ENCODE measurements at places on chromosomes 4 and X.

DNA sequence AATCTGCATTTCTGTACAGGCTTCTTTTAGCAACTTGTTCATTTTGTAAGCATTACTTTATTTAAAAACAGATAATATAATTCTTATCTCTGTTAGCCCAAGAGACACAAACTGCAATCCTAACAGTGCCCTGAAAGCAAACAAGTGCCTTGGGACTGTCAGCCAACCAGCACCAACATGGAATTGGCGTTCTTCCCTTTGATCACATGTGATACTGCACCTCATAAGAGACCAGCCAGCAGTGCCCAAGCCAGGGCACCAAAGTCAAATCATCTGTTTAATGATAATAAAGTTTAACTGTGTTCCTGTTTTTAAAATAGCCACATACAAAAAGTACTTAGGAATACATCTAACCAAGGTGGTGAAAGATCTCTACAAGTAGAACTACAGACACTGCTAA, 223.2 kb downstream of the PRDM5 start:
- no peak for DNase-seq

DNA sequence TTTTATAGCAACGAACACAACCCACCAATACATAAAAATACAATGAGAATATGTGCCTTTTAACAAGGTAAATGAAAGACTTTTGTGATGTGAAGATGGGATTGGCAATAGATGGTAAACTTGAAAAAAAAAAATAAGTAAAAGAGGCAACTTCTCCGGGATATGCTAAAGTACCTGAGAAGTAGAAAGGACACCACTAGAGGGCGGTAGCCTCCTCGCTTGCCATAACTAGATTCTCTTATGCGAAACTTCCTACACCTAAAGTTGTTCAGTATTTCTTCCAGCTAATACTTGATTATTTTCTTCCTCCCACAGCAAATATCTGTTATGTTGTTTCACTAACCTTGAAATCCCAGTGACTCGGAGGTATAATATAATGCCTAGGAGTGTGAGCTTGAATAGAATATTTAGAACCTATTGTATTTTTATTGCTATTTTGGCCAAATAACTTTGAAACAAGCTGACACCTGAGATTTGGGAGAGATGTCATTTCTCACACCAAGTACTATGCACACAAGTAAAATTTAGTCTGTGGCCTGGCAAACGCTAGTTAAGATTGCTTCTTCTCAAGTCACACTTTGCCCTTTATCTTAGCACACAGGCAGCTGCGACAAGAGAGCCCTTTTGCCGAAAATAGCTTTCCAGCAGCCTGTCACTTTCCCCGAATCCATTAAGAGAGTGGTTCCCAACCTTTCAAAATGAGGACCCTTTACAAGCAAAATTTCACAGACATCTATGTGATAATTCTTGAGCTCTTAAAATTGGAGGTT, 44.9 kb upstream of the PDLIM5 start:
- peak; percentile 44 for DNase-seq

DNA sequence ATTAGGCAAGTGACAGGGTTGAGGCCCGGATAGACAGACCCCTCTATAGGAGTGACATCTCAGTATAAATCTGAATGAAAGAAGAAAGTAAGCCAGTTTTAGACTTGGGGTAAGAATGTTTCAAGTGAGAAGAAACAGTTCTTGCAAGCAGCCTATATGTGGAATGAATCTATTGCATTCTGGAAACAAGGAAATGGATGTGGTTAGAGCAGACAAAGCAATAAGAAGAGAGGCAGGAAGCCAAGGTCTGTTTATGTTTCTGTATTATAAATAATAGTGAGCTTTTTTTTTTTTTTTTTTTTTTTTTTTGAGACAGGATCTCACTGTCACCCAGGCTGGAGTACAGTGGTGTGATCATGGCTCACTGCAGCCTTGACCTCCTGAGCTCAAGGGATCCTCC, 255.8 kb downstream of the UNC5C start:
- no peak for DNase-seq

- no peak for DNase-seq
Measured at GRCh38 chrX:136215559-136215958, 35.6 kb downstream of the MAP7D3 start.

DNA sequence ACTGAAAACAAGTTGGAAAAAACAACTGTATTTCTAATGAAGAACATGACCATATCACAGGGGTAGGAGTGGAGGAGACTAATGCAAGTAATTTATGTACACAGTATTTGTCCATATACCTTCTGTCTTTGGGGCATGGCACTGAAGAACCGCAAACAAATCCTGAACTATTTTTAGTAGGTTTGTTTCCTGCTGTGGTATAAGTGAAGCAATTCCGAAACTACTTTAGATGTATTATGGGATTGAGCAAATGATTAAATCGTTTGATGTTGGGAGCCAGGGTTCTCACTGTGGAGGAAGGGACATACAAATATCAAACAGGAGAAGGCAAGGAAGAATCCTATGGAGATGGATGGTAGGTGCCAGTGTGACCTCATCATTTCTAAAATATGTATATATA, 18.9 kb upstream of the SH3KBP1 start:
- no peak for DNase-seq

DNA sequence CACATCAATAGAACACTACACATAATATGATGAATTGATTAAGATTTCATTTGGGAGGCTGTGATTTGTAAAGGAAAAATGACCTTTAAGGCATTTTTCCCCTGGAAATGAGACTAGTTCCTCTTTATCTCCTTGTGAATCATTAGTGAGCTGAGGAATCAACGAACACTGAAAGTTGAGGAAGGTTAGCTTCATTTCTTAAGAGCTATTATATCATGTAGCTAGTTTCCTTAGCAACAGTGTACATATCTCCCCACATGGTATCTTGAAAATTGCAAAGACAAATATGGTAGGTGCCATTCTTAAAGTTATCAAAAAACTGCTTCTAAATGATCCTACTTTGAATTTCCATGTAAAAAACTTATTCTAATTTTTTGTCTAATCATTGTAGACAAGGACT, 127.5 kb upstream of the NRK start:
- no peak for DNase-seq

DNA sequence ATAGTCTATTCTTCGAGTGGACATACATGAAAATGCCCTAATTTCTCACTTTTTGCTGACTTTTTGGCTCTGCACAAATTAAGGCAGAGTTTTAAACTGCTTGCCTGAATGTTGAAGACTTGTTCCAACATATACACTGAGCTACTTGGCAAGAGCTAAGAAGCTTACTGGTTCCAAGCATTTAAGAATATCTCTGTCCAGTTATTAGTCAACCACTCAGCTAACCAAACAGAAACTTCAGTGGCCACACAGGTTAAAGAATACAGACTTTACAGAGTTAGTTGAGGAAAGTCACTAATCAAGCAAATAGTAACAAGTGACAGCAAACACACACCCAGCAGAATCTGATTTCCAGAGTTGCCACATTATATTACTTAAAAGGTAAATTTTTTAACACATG, 35.5 kb downstream of the AMER1 start:
- DNase-seq, result no peak

DNA sequence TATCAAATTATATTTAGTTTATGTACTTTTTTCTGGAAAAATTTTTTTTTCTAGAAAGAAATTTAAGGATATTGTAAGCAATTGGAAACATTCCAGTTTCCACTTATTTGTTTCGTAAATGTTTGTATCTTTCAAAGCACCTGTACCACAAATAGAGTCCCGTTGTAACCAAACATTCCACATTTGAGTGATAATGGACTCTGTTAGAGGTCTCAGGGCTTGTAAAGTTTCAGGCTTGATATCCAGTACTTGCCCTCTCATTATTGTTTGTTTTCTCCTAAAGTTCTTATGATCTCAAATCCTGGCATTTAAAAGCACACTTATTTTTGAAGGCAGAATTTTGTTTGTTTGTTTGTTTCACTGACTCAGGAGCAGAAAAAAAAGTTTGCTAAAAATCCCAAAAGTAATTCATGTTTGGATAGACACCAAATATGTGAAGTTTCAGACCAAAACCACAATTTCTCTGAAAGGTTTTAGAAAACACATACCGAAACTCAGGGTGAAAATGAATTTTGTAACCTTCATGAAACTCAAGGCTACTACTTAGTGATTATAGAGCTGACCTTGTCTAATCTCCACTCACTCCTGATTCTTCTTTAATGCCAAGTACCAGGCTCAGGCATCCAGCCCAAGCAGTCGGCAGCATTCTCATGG, 5.7 kb upstream of the TMEM192 start:
- no peak for DNase-seq

GRCh38 chr4:172674811-172675210, 493.8 kb upstream of the GALNT7 start:
- no peak for DNase-seq

DNA sequence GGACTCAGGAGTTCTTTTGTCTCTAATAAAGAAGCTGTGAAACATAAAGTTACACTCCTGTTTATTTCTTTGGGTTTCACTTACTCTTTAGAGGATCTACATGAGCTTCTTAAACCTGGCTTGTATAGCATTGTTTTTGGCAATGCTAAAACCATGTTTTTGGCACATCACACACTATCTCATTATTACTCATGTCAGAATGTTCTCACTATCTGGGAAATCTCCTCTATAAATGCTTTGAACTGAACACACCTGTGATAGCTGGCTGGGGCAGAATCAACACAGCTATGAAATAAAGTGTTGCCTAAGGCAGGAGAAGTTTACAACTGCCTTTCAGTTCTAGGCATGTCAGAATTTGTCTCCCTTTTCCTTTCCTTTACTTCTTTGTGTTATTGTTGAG, 52.6 kb downstream of the SULT1B1 start:
- no peak for DNase-seq

DNA sequence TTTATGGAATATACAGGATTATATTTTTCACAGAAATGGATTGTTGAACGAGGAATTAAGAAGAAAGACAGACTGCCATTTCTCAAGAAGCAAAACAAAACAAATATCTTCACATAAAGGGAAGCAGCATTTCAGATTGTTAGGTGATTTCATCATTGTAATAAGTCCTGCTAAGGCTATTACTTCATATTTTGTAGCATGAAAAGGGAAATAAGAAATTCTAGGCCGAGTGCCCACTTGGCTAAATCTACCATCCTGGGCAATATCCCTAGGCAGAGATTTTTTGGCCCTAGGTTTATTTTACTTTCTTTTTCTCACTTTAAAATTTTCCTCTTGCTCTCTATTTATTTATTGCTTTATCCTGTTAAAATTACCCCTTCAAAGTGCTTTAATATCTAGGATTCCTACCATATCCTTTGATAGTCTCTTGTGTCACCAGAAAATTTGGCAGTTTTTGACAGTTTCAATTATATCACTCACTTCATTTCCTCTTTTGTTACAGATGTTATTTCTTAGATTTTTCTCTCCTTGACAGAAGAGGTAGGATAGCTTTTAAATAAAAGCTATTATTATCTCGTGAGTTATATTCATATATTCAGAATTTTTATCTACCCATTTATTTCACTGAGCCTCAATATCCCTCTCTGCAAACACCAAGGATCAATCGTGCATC, 142.3 kb downstream of the PDGFC start:
- no peak for DNase-seq

- DNase-seq, result no peak
Measured at GRCh38 chr4:102216666-102217065, 128.6 kb downstream of the SLC39A8 start.

DNA sequence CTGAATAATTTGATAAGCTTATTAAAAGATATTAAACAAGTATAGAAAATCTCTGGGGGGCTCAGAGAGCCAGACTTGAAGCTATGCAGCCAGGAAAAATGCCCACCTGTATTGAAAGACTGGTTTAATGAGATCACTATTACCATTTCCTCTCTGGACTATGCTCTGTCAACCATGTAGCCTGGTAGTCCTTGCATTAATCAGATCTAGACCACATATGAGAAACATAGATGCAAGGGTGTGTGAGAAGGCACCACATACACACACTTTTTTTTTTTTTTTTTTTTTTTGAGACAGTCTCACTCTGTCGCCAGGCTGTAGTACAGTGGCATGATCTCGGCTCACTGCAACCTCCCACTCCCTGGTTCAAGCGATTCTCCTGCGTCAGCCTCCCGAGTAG, 75.9 kb upstream of the ATP8A1 start:
- DNase-seq, result no peak

GRCh38 chrX:54288968-54289367, 68.9 kb downstream of the WNK3 start:
- DNase-seq, result no peak

GRCh38 chr4:188061083-188061482, 48.3 kb downstream of the TRIML2 start:
- no peak for DNase-seq

GRCh38 chr4:113825272-113825671, 63.7 kb upstream of the CAMK2D start:
- DNase-seq, result no peak

GRCh38 chrX:148416142-148416541, 84.3 kb upstream of the AFF2 start:
- no peak for DNase-seq

- no peak for DNase-seq
Measured at GRCh38 chrX:110050901-110051300, 48.0 kb downstream of the TMEM164 start.

DNA sequence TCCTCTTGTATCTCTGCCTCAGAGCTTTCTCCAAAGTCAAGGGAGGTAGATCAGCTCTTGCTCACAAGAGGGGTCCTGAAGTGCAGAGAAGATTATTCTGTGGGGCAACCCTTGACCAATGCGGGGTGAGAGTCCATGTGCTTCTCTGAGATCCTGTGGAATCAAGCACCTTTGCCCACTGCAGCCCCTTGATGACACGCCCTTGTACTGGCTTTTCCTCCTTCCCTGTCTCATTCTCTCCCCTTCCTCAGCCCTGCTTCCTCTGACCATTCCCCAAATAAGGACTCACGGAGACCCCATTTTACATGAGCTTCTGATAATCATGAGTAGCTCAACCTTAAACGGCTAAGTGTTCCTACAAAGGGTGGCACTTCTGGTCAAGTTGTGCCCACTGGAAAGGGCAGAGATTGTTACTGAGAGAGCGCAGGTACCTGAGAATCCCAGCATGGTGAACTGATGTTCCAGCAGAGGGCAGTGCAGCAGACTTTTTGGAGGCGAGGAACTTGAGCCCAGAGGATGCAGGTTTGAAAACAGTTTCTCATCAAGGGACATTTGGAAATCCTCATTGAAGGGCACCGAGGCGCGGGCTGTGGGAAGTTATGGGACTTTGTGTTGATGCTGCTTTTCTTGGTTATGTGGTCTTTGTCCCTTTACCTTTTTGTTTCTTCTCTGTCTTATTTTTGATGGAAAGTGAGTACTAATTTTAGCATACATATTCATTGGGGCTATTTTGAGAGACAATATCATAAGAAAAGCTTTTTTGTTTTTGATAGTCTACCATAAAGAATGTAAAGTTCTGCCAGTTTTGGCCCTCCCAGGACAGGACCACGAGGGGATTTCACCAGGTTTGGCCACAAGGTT, 201.3 kb downstream of the RBM46 start:
- peak; percentile 13 for DNase-seq

All from NCI-H1930 (cell line).